ENCODE measurements at places on chromosomes 2 and 18.

GRCh38 chr18:55918444-55918843 lies 330.5 kb upstream of the TCF4 start:
- no peak for DNase-seq

- DNase-seq = no peak
Measured at GRCh38 chr2:144431392-144431783, 88.5 kb downstream of the ZEB2 start.

DNA sequence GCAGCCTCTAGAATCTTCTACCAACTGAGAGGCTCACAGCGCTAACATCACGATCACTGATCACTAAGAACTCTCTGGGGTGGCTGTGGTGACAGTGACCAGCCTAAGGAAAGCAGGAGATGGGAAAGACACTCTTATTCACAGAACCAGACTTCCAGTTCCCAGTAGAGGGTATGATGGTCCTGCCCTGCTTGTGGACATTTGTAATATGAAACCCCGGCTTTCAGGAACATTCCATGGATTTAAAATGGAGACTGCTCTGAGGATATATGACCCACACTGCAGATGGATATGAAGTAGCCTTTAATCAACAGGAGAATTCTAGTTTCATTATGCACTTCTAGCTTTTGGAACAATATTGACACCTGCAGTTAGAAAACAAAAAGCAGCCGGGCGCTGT lies 131.8 kb downstream of the AFF3 start:
- no peak for DNase-seq

GRCh38 chr2:204010628-204011560 lies 74.3 kb downstream of the ICOS start:
- no peak for DNase-seq

- DNase-seq = no peak
Measured at GRCh38 chr2:95526360-95527341, 42.1 kb upstream of the TRIM43B start.

- peak; percentile 12 for DNase-seq
Measured at GRCh38 chr18:11752116-11752911, 63.2 kb downstream of the GNAL start.

- DNase-seq = no peak
Measured at GRCh38 chr18:75066936-75067335, 142.0 kb downstream of the PTGR3 start.

DNA sequence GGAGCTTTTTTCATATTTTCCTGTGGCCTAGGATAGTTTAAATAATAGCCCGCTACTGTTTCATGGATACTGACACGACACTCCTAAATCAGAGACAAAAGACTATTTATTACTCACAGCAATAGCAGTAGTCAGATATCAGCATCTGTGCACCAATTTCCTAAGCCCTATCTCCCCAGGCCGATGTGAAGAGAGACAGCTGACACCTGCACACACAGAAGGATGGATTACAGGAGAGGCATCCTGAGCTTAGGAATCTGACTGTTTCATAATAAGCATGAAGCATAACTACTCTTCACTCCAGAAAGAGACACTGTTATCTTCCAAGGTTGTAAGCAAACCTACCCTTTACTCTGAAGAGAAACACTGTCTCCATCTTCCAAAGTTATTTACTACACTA lies 105.4 kb downstream of the ATL2 start:
- DNase-seq = no peak

GRCh38 chr2:80887841-80888378 lies 583.4 kb upstream of the LRRTM1 start:
- DNase-seq = no peak

DNA sequence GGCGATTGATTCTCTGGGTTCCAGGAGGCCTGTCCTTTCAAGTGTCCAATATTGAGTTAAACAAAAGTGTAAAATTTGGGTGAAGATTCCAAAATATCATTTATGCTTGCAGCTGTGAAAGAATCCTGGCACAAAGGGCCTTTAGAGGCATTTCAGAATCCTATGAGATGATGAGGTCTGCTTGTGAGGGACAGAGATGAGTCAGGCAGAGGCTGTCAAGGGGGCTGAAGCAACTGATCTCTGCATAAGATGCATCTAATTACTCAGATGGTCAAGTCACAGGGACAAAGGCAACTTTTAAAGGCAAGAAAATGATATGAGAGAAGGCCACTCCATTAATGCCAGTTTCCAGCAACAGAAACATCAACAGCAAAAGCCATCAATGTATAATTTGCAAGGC lies 78.8 kb downstream of the FHOD3 start:
- DNase-seq = no peak

DNA sequence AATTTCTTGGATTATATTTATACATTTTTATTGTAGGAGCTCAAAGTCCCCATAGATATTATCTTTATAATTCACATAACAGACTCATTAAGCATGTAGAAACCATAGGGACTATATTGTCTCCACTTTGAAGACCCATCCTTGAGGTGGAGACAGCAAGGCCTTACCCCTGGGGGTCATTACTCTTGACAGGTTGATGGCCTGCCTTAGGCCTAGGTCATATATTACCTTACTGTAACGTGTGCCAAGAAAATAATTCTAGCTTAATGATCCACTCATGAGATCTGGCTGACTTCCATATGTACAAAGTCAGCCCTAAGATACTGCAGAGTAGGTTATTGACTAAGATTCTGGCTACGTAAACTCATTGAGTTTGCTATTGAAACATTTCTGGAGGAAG lies 65.4 kb upstream of the GLS start:
- no peak for DNase-seq

DNA sequence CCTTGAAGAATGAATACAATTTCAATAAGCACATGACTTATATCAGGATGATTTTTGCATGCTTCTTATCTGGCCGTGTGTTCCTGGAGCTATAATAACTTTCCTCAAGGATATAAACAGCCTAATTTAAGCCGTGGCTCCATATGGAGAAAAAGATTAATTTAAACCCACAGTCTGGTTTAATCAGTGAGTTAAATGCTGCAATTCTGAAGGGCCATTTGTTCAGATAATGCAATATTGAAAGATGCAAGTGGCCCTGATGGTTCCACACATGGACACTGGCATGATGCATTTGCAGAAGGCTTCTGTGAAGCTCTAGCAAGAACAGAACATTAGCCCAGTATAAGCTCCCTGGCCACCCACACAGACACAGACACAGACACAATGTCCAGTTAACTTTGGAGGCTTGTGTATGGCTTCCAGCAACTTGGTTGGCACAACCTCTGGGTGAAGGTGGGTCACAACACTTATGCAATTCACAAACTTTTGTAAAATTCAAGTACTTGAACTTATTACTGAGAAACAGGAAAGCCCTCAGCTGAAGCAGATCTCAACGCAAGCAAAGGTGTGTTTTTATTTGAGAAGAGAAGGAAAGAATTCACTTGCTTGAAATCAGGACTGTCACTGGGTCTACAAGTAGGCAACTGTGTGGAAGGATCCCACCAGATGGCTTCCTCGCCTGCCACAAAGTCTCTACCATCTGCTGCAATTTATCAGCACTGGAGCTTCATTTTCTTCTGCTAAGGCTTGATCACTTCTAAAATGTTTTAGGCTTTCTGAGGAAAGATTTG lies 63.3 kb downstream of the MDH1 start:
- DNase-seq = no peak

DNA sequence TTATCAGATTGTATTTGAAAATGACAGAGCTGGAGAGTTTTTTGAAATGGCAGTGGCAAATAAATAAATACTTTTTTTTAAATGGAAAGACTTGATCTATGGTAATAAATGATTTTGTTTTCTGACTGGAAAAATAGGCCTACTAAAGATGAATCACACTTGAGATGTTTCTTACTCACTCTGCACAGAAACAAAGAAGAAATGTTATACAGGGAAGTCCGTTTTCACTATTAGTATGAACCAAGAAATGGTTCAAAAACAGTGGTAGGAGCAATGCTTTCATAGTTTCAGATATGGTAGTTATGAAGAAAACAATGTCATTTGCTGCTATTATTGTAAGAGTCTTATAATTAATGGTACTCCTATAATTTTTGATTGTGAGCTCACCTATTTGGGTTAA lies 30.9 kb downstream of the CD28 start:
- no peak for DNase-seq

GRCh38 chr18:36158266-36158867 lies 28.7 kb downstream of the ELP2 start:
- DNase-seq = no peak

GRCh38 chr2:30800159-30800558 lies 7.1 kb downstream of the CAPN13 start:
- DNase-seq = no peak

DNA sequence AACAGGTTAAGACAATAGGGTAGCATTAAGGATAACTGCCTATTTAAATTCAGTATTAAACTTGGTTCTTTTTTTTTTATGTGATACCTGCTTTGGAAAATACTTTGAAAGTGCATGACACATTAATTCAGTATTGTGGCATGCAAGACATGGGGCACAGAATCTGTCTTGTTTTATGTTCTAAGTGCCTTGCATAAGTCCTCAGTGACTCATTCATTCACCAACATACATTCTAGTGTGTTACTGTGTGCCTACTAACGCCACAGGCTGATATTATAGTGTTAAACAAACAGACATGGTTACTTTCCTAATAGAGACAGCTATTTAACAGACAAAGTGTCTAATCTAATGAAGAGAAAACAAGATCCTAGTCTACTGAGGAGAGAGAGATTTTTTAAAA lies 91.7 kb downstream of the GCA start:
- DNase-seq = no peak

DNA sequence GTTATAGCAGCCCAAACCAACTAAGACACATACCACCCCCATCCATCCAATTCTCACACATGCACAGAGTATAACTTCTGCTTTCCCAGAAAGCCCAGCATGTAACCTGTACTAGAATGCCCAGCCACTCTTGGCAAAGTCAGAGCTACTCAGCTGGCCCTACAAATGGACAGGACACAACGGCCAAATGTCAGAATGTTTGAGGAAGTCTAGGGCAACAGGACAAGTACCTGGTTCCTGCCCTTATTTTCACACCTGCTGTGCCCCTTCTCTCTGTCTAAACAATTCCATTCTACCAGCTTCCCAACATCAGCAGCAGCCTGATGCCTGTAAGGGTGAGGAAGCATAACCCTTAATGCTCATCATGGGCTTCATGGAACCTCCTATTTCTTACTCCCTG lies 15.1 kb upstream of the BZW1 start:
- no peak for DNase-seq

DNA sequence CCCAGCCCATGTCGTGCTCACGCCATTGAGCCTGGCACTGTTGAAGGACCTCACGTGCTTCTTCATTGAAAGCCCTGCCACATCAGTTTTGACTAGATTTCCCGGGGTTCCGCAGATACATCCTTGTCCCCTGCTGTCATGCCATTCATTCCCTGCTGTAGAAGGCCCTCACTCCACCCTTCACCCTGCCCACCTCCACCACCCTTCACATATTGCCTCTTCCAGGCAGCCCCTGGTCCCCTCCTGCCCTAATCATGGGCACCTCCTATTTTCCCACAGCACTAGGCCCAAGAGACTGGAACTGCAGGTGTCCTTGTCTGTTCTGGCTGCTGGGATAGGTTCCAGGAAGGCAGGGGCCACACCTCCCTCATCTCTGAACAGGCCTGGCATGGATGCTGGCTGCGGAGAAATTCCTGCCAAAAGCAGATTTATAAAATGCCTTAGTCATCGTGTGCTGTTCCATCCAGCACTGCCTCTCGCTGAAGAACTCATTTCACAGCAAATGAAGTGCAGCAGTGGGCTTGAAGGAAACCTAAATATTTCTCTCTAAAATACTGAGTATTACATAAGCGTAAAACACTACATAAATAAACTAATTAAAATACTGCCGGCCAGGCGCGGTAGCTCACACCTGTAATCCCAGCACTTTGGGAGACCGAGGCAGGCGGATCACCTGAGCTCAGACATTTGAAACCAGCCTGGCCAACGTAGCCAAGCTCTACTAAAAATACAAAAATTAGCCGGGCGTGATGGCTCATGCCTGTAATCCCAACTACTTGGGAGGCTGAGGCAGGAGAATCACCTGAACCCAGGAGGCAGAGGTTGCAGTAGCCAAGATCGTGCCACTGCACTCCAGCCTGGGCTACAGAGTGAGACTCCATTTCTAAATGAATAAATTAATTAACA lies 38.4 kb downstream of the EIF4E2 start:
- no peak for DNase-seq

DNA sequence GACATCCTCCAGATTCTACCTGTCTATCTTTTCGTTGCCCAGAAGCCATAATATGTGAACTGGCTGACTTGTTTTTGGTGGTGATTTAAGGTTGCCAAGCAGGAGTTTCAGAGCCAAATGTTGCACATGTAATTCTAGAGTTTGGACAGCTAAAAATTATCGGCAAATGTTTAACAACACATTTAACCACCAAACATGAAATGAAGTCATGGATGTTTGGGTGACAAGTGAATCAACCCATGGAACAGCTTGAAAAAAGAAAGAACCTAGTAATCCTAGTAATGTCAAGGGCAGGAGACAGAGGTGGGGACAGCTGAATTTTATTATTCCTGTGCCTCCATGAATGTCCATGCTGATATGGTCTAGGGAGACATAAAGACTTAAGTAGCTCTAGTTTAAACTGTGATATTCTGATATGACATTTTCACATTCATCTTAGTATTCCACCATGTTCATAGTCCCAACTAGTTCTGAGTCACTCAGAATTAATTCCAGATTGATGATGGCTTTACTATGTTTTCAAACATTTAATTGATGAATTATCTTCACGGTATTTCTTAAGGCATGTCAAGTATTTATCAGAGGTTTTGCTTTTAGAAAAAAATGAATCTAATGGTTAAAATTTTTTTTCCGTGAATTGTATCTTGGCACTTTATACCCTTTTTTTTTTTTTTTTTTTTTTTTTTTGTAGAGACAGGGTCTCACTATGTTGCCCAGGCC lies 101.7 kb downstream of the SOCS6 start:
- no peak for DNase-seq

GRCh38 chr2:197159661-197160211 lies 150.8 kb downstream of the ANKRD44 start:
- no peak for DNase-seq

DNA sequence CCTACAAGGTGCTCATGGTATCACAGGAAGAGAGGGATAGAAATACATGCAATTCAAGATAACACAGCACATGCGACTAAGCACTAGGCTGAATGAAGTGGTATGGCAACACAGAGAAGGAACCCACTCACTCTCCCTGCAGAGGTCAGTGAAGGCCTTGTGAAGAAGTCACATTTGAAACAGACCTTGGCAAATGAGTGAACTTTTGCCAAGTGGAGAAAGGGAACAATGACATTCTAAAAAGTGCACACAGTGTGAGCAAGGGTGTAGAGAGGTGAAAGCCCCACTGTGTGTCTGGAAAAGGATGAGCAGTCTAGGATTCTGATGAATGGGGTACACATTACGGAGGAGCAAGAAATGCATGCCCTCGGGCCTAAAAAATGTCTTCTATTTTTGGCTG lies 23.3 kb downstream of the KLF7 start:
- no peak for DNase-seq

GRCh38 chr18:78241535-78242253 lies 737.9 kb upstream of the SALL3 start:
- DNase-seq = no peak

- DNase-seq = no peak
Measured at GRCh38 chr2:40428439-40428838, 23.5 kb downstream of the SLC8A1 start.

GRCh38 chr2:230775737-230776136 lies 63.1 kb downstream of the CAB39 start:
- no peak for DNase-seq

All from neural crest cell (in vitro differentiated cells).